ENCODE measurements at places on chromosomes 1 and 21. TPM values are rescaled to one million over a fixed set of nuclear protein-coding genes. Genes with fewer than 3 reads are reported as not detected.

Gene KLHDC9
- polyA plus RNA-seq, result 2.9 TPM

DNA sequence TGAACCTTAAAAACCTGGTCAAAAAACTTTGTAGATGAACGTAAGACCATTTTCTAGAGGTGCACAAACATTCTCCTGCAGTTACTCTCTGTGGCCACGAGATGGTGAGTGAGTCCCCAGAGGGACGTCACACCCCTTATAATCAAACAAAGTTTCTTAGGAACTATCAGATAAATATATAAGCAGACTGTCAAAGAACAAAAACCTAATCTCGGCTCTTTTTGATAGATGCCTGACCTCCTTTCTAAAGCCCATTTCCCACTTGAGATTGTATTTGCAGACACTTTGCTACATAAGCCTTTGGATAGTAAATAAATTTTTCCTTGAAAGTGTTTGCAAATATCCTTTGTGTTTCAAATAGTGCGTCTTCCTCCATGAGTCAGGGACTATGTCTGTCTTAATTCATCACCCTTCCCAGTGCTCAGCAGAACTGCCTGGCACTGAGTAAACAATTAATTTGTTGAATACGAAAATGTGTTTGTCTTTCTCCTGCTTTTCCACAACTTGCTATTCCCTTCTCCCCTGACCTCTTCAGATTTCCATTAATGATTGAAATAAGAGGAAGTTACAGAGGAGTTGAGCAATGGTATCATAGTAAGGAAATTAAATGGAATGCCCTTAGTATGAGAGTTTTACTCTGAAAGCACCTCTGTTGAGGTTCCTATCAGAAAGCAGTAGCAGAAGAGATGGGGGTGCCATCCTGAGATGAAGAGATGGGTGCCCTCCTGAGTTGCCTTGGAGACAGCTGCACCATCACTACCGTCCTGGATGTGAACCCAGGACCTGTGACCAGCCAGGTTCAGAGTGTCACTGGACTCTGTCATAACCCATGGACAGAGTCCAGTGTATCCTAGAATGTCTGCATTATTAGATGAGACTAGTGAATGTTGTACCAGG is 57.8 kb upstream of the RAVER2 start:
- DNase-seq, result peak; percentile 37

GRCh38 chr1:234676103-234676594 is 66.2 kb upstream of the IRF2BP2 start:
- peak; percentile 52 for DNase-seq

GRCh38 chr1:150969626-150970025 is 5.0 kb downstream of the CERS2 start:
- no peak for DNase-seq

- no peak for DNase-seq
Measured at GRCh38 chr1:70459496-70460225, 48.6 kb downstream of the CTH start.

DNA sequence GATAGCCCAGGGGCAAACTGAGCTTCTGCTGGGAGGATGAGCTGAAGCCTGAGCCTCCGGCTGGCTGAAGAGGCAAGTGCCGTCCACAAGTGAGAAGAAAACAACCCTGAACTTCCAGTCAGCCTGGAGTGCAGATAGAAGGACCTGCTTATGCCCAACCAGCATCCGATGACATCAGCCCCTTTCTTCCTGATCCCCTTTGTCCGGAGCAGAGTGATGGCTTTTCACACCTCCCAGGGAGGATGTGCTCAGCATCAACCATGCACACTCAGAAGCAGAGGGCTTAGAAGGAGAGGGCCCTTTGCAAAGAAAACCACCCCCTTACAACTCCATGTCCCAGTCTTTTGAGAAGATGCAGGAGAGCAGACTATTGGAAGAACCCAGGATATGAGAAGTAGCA is 23.7 kb upstream of the REG4 start:
- no peak for DNase-seq

DNA sequence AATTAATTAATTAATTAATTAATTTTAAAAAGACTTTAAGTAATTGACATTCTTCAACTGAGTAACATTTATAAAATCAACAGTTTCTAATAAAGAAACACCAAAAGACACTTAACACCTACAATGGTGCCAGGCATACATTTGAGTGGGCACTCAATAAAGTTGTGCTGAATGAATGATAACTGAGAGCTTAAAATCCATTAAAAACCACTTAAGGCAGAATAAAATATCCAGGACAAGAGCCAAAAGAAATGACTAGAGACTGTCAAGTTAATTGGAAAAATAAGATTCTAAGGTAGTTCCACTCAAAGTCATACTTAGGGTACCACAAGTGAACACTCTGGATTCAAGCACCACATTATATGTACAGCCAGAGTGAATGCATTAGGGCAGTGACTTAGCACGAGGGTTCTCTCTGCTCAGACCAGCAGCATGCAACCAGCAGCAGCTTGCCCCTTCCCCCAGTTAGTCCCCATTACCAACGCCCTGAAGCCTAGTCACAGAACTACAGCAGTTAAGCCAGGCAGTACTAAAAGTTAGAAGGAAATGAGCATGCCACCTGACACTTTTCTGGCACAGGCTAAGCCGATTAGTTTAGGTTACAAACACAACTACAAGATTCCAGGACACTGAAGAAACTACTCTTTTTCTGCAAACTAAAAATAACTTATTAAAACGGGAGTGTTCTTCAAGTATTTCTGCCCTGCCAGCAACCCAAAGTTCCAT is 46.5 kb downstream of the LUZP1 start:
- DNase-seq, result no peak

DNA sequence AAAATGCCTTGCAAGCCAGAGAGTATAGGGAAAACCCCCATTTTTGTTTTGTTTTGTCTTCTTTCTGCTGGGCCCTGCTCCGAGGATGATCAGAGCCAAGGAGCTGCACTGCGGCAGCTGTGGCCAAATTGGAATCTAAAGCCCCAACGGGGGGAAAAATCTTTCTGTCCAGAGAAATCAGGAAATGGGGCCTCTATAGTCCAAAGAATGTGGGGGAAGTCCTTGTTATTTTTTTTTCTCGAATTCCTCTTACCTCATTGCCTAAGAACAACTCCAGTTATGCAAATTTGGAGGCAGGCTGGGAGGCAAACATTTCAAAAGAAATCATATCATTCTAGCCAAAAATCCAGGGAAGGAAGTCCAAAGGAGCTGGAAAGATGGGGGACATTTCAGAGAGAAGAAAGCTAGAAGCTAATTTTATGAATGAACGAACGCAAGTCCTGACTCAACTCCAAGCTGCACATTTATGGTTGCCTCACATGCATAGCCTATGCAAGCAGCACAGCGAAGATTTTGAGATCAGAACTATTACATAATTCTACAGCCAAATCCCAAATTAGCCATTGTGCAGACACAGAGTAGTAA is 263.2 kb downstream of the KCTD3 start:
- DNase-seq, result no peak

DNA sequence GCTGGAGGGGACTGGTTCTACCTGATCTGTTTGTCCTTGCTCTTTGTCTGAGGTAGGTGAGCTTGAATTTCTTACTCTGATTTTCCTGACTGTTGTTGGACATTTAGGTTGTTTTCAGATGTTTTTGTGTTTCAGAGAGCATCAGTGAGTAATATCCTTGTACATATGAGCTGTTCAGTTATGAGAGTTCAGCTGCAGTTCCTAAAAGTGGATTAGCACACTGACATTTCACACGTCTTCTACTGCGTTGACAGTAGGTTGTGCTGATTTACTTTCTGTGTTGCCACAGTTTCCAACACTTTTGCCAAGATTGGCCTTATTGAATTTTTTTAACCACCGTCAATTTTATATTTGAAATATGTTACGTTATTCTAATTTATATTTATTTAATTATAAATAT is 27.7 kb downstream of the CXADR start:
- DNase-seq, result no peak
